Renal cortical epithelial cell (primary cell): ENCODE measurements at places on chromosomes 13 and 19. TPM values are rescaled to one million over a fixed set of nuclear protein-coding genes. Genes with fewer than 3 reads are reported as not detected.

DNA sequence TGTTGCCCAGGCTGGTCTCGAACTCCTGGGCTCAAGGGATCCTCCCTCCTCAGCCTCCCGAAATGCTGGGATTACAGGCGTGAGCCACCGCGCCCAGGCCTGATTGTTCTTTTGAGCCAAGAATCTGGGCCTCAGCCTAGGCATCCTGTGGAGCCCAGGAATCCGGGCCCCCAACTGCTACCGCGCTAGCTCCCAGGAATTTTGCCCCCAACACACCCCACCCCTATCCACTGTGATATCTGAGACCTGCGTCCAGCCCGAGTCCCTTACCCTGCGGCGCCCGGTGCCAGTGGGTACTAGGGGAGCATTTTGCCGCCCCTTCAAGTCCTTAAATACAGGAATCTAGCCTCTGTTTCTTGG is 838 bp upstream of the MYADM start:
- no peak for DNase-seq

DNA sequence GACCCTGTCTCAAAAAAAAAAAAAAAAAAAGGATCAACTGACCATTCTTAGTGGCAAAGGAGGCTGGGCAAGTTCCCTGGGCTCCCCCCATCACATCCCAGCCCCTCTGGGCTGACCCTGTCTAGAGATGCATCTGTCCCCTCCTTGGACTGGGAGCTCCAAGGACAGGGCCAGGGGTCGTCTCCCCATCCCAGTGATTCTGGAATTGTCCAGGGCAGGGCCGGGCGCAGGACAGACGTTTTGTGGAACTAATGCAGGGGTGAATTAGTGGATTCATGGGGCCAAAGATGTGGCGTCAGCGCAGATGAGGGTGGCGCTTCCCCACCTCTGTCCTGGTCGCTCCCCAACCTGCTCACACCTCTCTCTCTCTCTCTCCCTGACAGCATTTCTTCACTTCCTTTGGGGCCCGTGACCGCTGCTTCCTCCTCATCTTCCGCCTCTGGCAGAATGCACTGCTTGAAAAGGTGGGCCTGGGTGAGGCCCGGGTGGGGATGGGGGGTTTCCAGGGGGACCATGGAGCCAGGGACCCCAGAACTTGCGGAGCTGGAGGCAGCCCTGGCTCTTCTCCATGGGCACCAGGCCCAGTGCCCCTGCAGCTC is 11.1 kb downstream of the GRAMD1A start:
- DNase-seq = no peak

DNA sequence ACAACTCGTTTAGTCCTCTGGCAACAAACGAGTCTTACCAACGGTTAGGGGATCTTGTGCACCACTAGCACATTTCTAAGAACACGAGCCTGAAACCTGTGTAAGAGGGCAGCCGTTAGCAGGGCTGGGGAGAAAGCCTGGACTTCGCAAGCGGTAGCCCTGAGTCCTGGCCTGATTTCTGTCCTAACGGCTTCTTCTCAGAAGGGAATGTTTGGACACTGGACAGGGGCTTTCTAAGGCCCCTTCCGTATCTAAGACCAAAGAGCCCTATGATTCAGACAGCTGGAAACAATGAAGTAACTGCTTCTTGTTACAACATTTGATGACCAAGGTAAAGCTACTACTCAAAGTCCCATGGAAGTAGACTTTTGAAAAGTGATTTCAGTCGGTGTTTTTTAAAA is 2.2 kb downstream of the ANKRD10 start:
- peak; percentile 83 for DNase-seq

GRCh38 chr13:48729856-48730255 is 76.1 kb downstream of the CYSLTR2 start:
- DNase-seq = no peak

GRCh38 chr13:88806438-88806837 is 1135.3 kb downstream of the SLITRK5 start:
- no peak for DNase-seq

SHISA2 gene
- total RNA-seq = 68.7 and 266 TPM in 2 replicates

CDC42EP5 gene
- total RNA-seq = 4.7 and 26.7 TPM in 2 replicates
